ENCODE measurements at places on chromosomes 1 and 21. TPM values are rescaled to one million over a fixed set of nuclear protein-coding genes. Genes with fewer than 3 reads are reported as not detected.
A peak's percentile ranks its signal among the peaks of the same experiment; 100 is the strongest.

- DNase-seq = no peak
Observed at GRCh38 chr1:56472860-56473259, 106.5 kb downstream of the PLPP3 start.

The KANK4 gene
- not detected for total RNA-seq

- DNase-seq = peak; percentile 23
Observed at GRCh38 chr1:150410582-150411101, 46.7 kb downstream of the RPRD2 start.

The S100A14 gene
- total RNA-seq = not detected

The FABP3 gene
- total RNA-seq = not detected

DNA sequence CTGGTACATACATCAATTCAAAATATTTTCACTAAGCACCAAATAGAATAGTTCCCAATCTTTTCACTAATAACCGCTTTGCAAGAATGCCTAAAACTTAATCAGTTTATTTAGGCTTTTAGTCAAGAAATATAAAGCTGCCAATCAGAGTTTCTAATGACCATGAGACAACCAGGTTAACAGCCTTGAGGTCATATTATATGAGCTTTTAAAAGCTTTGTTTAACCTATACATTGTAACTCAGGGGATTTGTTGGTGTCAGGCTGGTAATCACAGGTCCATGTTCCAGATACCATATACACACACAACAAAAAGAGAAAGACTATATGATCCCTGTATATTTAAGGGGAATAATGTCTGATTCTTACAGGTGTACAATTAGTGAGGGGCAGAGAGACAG is 246.2 kb upstream of the ADGRL2 start:
- no peak for DNase-seq

DNA sequence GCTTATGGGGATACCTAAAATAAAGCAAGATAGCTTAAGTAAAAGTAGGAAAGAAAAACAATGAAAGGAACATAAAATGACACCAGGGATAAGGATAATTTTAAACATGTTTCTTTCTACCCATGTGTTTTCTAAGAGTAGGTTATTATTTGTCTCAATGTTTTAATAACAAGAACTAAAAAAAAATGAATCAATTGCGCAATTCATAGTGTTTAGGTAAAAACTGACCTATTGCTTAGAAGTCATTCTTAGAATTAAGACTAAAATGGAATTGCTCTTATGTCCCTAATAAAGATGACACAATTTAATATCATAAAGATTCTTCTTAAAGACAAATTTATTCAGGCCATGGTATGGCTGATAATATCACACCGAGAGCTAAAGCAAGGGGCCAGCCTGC is 58.0 kb upstream of the COL24A1 start:
- no peak for DNase-seq

GRCh38 chr1:224851210-224851847 is 78.1 kb upstream of the DNAH14 start:
- peak; percentile 51 for DNase-seq

DNA sequence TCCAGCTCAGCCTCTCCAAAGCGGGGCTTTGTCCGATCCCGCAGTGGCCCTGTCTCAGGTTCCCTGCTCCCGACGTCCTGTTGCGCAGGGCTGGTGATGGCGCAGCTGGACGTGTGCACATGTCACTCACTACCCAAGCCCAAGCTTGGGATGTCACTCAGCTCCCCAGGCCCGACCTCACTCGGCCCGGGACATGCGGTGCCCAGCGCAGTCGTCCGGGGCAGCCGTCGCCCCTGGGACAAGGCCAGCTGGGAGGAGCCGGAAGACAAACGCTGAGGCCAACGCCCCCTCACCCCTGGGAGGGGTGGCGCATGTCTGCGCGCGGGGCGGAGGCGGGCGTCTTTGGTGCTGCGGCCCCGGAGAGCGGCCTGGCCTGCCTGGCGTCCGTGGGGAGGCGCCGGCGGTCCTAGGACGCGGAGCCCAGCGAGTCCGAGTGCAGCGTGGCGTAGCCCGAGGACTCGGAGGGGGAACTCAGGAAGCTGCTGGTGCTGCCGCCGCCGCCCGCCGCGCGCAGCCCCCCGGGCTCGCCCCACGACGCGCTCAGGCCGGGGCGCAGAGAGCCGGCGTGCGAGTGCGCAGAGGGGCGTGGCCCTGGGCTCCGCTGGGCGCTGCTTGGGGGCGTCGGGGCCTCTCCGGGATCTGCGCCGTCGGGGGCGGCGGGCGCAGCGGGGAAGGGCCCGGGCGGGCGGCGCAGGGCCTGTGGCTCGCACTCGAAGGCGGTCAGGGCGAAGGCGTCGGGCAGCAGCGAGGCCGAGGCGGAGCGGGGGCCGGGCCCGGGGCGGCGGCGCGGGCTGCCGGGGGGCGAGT is 5.2 kb downstream of the HES3 start:
- DNase-seq = no peak

DNA sequence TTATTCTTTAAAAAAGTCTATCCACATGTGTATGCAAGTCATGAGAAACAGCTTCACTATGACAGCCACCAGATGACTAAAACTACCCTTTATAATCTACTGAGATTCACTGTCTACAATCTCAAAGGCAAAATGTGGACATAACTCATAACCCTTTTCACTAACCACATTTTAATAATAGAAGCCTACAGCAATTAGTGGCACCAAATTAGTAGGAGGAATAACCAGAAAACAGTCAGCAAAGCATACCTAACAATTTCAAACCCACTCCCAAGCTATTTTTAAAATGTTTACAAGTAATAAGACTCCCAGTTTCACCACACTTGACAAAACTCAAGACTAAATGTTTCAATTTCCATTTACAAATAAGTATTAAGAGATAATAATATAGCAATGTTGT is 442.9 kb downstream of the PTPRC start:
- DNase-seq = no peak

The HSPB7 gene
- not detected for total RNA-seq

- DNase-seq = peak; percentile 75
Observed at GRCh38 chr21:27700974-27701614, 734.2 kb upstream of the ADAMTS5 start.

The ZNF648 gene
- 0.10 TPM for total RNA-seq

GRCh38 chr1:160113407-160113806 is 2.2 kb upstream of the ATP1A2 start:
- DNase-seq = no peak

- DNase-seq = no peak
Observed at GRCh38 chr1:17060306-17060749, 6.5 kb upstream of the SDHB start.

- DNase-seq = peak; percentile 24
Observed at GRCh38 chr1:47870946-47871676, 126.1 kb downstream of the TRABD2B start.

GRCh38 chr1:56954664-56955063 is 11.2 kb downstream of the C8B start:
- DNase-seq = no peak

GRCh38 chr1:24896176-24896575 is 33.9 kb downstream of the RUNX3 start:
- no peak for DNase-seq

GRCh38 chr1:234337233-234337632 is 36.0 kb upstream of the COA6 start:
- no peak for DNase-seq

The IL6R gene
- total RNA-seq = 13.8 TPM

DNA sequence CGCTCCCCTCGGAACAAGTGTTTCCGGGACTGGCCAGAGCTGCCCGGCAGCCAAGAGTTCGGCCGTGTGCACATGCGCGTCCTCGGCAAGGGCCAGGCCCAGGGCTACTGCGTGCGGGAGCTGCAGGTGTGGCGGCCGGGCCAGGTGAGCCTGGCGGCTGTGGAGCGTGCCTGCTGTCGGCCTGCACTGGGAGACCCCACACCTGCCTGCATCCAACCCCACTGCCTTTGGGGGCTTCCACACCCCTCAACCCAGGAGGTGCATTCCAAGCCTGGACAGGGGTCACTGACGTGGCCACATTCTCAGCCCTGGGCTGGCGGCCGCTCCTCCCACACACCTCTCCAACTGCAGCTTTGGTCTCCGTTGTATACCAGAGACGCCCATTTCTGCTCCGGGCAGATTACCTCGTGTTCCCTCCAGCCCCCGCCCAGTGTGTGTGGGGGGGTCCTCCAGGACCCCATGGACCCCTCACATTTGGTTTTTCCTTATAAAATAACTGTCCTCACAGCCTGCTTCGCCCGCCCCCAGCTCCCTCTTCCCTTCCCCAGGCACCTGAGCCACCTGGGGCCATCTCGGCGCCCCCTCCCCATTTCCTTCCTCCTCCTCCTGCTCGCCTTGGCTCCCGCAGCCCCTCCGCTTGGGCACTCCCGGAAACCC is 6.1 kb downstream of the RNF223 start:
- DNase-seq = no peak

DNA sequence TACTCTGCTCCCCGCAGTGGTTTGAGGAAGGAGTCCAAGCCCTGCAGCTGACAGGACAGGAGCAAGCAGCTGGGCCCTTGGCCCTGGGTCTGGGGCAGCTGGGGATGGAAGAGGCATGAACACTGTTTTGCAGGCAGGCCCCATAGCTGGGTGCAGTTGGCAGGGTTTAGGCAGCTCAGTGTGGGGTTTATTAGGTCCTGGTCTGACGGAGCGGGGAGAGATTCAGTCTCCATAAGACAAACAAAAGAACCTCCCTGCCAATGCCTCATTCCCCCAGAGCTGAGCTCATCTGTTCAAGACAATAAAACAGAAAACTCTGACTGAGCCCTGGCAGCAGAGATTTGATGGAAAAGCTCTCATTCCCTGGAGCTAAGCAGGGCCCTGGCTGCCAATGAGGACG is 37.3 kb downstream of the OLFML2B start:
- no peak for DNase-seq

DNA sequence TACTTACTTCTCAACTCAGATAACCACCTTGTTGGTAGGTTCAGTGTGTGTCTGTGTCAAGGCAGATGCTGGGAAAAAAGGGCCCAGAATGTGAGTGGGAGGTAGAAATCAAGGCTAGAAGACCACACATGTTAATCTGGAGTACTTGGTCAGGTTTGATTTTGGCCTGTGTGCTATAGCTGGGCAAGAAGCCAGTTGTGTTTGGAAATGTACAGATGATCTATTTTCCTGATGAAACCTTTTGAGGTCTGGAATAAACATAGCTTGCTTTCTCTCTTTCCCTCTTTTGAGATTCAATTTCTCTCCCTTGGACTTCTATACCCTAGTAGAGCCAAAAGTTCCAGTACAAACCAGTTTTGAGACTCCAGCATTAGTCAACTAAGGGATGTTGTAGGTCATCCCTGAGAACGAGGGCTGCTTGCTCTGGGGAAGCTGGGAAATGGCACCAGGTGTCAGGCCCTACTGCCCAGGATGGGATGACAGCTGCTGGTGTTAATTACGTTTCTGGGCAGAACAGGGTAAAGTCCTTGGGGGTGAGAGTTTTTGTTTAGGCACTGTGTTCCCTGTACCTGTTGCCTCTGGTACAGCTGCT is 15.8 kb downstream of the MAPKAPK2 start:
- no peak for DNase-seq

The TYW3 gene
- total RNA-seq = 23.7 TPM

GRCh38 chr1:154775621-154776605 is 94.2 kb downstream of the KCNN3 start:
- DNase-seq = no peak

DNA sequence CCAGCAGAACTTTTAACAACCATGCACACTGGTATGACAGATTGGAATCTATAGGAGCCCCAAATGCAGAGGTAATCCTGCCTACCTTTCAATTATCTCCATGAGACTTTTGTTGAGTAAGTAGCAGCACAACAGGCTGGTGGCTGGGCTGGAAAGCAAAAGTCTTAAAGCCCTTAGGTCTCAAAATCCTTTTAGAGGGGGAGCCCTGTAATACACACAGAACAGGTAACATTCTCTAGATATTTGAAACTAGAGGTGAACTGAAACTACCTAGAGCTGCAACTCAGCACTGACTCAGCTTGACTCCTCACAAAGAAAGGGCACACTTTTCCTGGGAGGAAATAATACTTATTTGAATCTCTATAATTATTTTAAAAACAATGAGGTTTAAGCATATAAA is 71.5 kb downstream of the CLCA4 start:
- DNase-seq = no peak

- DNase-seq = peak; percentile 28
Observed at GRCh38 chr1:2108213-2108876, 58.1 kb downstream of the PRKCZ start.

The PCP4 gene
- total RNA-seq = not detected

The PDE4B gene
- total RNA-seq = 5.4 TPM

DNA sequence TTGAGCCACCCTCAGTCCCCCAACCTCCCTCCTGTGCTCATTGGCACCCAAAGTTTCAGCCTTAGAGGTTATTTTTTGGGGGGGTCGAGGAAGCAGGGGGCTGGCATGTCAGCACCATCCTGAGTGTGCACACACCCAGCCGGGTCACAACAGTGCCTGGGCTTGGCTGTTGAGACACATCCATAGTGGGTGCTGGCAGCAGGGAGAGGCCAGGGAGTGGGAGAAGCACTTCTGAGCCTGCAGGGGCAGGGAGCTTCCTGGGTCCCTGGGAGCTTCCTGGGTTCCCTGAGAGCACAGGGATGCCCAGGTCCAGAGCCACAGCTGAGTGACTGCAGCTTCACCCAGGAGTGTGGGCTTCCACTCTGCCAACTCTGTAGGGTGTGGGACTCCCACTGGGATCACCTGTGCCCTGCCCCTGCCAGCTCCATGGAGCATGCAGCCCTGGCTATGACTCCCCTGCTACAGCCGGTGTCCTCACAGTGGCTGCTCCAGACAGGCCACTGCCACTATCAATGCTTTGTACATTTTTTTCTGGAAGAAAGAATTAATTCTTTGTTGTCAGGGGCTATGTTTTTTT is 240.4 kb downstream of the PTGER3 start:
- no peak for DNase-seq

All from HT1080 (cell line).